HT-29 (cell line): ENCODE measurements at places on chromosomes 16 and 17. TPM values are rescaled to one million over a fixed set of nuclear protein-coding genes. Genes with fewer than 3 reads are reported as not detected.

Gene PPY
- total RNA-seq: not detected in 2 replicates

DNA sequence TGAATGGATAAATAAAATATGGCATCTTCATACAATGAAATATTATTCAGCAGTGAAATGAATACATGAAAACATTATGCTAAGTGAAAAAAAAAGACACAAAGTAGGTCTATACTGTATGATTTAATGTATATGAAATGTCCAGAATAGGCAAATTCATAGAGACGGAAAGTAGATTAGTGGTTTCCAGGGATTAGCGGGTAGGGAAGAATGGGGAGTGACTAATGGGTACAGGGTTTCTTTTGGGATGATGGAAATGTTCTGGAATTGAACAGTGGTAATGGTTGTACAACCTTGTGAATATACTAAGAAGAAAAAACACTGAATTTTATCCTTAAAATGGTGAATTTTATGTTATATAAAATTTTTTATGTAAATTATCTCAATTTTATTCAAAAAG lies 8.5 kb upstream of the MYCBPAP start:
- no peak for DNase-seq

Gene RHBDF1
- total RNA-seq: 265 and 291 TPM in 2 replicates

DNA sequence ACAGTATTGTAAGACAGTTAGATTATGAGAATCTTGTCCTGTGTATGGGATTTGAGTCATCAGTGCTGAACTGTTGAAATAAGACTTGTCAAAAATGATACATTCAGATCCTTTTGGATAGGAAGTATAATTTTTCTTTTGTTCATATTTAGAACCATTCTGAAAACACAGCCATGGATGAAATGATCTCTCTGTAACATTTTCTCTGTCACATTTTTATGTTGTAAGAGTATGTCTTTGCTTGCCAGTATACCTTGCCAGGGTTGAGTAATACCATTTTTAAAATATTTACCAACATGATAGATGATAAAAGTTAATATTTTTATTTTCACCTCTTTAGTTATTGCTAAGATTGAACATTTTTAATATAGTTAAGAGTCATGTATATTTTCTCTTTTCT lies 45.0 kb downstream of the NSRP1 start:
- no peak for DNase-seq

Gene ODAD4
- 0.55 and 0.64 TPM in 2 replicates for total RNA-seq

- DNase-seq: peak; percentile 36
Measured at GRCh38 chr16:87491522-87492290, 1.1 kb downstream of the ZCCHC14 start.
